ENCODE measurements at places on chromosomes 16 and 17.

- DNase-seq = no peak
Observed at GRCh38 chr17:82882715-82883418, 43.0 kb upstream of the ZNF750 start.

GRCh38 chr16:55035029-55035428, 104.4 kb downstream of the IRX5 start:
- DNase-seq = no peak

GRCh38 chr16:79267781-79268180, 332.8 kb downstream of the MAF start:
- DNase-seq = no peak

GRCh38 chr16:66984892-66985311, 3.5 kb upstream of the CES4A start:
- DNase-seq = no peak

GRCh38 chr16:82874672-82875071, 247.9 kb downstream of the CDH13 start:
- no peak for DNase-seq

DNA sequence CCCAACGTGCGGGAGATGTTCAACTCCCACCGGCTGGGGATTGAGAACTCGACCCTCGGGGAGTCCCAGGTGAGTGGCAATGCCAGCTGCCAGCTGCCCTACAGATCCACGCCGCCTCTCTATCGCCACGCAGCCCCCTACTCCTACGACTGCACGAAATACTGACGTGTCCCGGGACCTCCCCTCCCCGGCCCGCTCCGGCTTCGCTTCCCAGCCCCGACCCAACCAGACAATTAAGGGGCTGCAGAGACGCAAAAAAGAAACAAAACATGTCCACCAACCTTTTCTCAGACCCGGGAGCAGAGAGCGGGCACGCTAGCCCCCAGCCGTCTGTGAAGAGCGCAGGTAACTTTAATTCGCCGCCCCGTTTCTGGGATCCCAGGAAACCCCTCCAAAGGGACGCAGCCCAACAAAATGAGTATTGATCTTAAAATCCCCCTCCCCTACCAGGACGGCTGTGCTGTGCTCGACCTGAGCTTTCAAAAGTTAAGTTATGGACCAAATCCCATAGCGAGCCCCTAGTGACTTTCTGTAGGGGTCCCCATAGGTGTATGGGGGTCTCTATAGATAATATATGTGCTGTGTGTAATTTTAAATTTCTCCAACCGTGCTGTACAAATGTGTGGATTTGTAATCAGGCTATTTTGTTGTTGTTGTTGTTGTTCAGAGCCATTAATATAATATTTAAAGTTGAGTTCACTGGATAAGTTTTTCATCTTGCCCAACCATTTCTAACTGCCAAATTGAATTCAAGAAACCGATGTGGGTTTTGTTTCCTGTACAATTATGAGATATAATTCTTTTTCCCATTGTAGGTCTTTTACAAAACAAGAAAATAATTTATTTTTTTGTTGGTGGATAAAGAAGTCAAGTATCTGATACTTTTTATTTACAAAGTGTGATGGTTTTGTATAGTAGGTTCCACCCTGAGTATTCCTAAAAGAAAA, 2.3 kb downstream of the FOXC2 start:
- no peak for DNase-seq

- DNase-seq = no peak
Observed at GRCh38 chr17:77890771-77891170, 67.7 kb upstream of the TNRC6C start.
